ENCODE measurements at places on chromosomes 7 and 10. TPM values are rescaled to one million over a fixed set of nuclear protein-coding genes. Genes with fewer than 3 reads are reported as not detected.
A peak's percentile ranks its signal among the peaks of the same experiment; 100 is the strongest.

The CYREN gene
- total RNA-seq: 40.8 TPM

DNA sequence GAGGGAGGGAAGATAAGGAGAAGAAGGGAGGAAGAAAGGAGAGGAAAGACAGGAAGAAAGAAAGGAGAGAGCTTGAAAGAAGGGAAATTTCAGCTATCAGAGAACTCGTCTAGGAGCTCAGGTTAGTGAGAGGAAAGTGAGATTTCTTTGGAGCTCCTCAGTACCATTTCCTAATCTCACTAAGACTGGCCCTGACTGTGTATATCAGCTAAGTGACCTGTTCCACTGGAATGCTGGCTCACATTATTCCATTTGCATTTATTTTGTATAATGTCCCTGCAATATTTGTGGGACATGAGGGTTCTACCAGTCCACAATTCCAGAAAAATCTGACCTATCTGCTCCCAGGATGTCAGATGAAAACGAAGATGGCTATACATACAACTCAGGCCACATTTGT lies 114.7 kb upstream of the CELF2 start:
- no peaks in the 10 kb centered on the region for H3K36me3 ChIP-seq
- no peaks in the 10 kb centered on the region for H3K4me1 ChIP-seq
- H3K4me3 ChIP-seq: no peak overlapping the region
- peaks cover 7% of the 10 kb centered on the region for H3K27me3 ChIP-seq
- H3K27ac ChIP-seq: no peak overlapping the region

DNA sequence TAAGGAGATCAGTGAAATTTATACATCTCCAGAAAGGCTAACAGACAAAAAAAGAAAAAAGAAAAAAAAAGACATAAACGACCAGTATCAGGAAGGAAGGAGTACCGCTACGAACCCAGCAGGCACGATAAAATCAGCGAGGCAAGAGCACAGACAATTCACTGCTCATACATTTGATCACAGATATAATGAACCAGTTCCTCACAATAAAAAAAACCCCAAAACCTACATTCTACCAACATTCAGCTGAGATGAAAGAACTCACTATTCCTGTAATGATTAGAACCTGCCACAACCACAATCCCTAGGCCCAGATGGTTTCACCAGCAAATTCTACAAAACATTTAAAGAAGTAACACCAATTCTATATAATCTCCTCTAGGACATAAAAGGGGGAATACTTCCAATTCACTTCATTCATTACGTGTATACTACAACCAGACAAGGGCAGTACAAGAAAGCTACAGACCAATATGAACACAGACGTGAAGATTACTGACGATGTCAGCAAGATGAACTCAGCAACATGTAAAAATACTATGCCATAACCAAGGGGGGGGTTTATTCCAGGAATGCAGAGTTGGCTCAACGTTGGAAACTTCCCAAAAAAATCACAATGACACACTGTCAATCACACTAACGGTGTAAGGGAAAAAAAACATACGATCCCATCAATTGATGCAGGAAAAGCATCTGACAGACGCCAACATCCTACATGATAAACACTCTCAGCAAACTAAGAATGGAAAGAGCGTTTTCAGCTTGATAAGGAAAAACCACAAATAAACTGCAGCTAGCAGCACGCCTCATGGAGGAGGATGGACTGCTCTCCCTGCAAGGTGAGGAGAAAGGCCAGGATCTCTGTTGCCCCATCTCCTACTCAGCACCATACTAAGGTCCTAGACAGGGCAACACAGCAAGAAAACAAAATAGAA lies 256.2 kb downstream of the ELFN1 start:
- H3K27ac ChIP-seq: peak overlapping the region; percentile 52
- H3K4me3 ChIP-seq: peak overlapping the region; percentile 55
- H3K27me3 ChIP-seq: peaks cover 33% of the 10 kb centered on the region
- H3K4me1 ChIP-seq: peaks cover 48% of the 10 kb centered on the region
- DNase-seq: no peak
- H3K36me3 ChIP-seq: peaks cover 7% of the 10 kb centered on the region

DNA sequence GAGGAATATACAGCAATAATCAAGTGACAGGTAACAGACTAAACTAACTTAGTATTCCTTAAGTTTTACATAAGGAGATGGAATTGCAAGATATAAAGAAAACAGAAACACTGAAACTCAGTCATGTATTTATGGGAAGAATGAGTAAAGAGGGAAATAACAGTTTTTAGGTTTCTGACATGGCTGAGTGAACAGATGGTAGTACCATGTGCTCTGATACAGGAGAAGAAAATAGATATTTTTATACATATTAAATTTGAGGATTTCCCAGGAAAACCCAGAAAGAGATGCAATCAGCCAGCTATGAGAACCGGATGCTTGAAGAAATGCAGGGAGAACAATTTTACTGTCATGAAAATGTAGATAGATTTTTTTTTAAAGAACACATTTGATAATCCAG lies 669.5 kb upstream of the GRM3 start:
- no peaks in the 10 kb centered on the region for H3K27me3 ChIP-seq
- no peak overlapping the region for H3K27ac ChIP-seq
- H3K4me3 ChIP-seq: no peak overlapping the region
- no peaks in the 10 kb centered on the region for H3K4me1 ChIP-seq

GRCh38 chr7:48112401-48113165 lies 23.5 kb downstream of the UPP1 start:
- H3K4me1 ChIP-seq: peaks cover 17% of the 10 kb centered on the region
- no peak overlapping the region for H3K4me3 ChIP-seq
- H3K36me3 ChIP-seq: peaks cover 2% of the 10 kb centered on the region
- no peak overlapping the region for H3K27ac ChIP-seq
- no peak for DNase-seq

DNA sequence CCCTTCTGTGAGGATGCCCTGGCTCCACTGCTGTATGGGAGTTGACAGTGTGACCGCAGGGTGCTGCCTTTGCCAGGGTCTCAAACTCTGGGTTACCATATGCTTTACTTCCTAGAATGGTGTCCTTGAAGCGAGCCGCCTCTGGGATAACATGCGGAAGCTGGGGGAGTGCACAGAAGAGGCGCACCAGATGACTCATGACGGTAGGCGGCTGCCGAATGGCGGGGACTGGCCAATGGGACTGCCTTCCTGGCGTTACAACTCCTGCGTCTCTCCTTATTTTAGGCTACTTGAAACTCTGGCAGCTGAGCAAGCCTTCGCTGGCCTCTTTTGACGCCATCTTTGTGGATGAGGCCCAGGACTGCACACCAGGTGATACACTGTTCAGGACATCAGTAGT lies 27.3 kb downstream of the FBH1 start:
- no peak for DNase-seq
- H3K36me3 ChIP-seq: peaks cover 31% of the 10 kb centered on the region
- no peaks in the 10 kb centered on the region for H3K27me3 ChIP-seq
- no peaks in the 10 kb centered on the region for H3K4me1 ChIP-seq

GRCh38 chr7:105600720-105601550 lies 19.6 kb upstream of the EFCAB10 start:
- no peaks in the 10 kb centered on the region for H3K36me3 ChIP-seq
- H3K27ac ChIP-seq: no peak overlapping the region
- H3K4me3 ChIP-seq: no peak overlapping the region
- no peak for DNase-seq

- no peaks in the 10 kb centered on the region for H3K27me3 ChIP-seq
- no peak overlapping the region for H3K27ac ChIP-seq
- H3K4me3 ChIP-seq: no peak overlapping the region
- H3K36me3 ChIP-seq: no peaks in the 10 kb centered on the region
- no peak for DNase-seq
Observed at GRCh38 chr7:49700841-49701240, 72.6 kb upstream of the VWC2 start.

GRCh38 chr10:74502963-74503608 lies 323.3 kb upstream of the KAT6B start:
- H3K4me1 ChIP-seq: peaks cover 14% of the 10 kb centered on the region
- H3K36me3 ChIP-seq: peaks cover 34% of the 10 kb centered on the region
- no peak overlapping the region for H3K4me3 ChIP-seq
- H3K27me3 ChIP-seq: no peaks in the 10 kb centered on the region
- DNase-seq: no peak
- H3K27ac ChIP-seq: no peak overlapping the region

DNA sequence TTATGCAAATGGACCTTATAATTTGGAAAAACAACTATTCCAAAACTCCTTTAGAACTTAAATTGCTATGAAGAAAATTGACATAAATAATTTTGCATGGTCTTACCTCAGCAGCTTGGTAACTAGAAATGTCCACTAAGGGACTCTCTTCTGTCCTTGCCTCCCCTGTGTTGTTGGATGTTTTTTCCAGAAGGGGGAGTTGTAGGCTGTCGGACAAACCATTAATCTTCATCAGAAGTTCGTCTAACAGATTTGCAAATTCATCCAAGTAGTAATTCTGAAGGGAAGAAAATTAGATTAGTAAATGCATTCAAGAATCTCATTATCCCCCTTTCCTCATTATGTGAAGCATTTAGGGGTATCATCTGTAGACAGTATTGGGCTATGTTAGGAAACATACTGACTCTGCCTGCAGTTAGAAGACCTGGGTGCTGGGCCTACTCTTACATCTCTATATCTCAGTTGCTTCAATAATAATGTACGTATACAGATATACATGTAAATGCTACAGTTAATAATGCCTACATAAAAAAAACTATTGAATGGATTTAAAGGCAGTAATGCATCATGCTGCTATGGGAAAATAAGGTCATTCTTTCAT lies 155.6 kb downstream of the PKD1L1 start:
- DNase-seq: no peak
- no peak overlapping the region for H3K27ac ChIP-seq

Measured in activated naive CD8-positive, alpha-beta T cell treated with anti-CD3 and anti-CD28 coated beads, Interleukin-2, amount 10 ng/mL, durations not matched to agents 7 days and 5 days (primary cell).